ENCODE measurements at places on chromosomes 3 and 15. TPM values are rescaled to one million over a fixed set of nuclear protein-coding genes. Genes with fewer than 3 reads are reported as not detected.

Gene DPH3
- total RNA-seq: 12.6 TPM

Gene GOLGA8R
- total RNA-seq: 3.4 TPM

Gene GMNC
- not detected for total RNA-seq

Gene ACSBG1
- not detected for total RNA-seq

Gene FGF12
- total RNA-seq: not detected

Gene SLC2A2
- not detected for total RNA-seq

Gene ST8SIA2
- total RNA-seq: not detected

Gene TMEM42
- 13.0 TPM for total RNA-seq

Gene FILIP1L
- 0.25 TPM for total RNA-seq

Gene RYR3
- not detected for total RNA-seq

Gene ADAMTS9
- total RNA-seq: not detected

Gene ISLR
- not detected for total RNA-seq

Gene PPM1M
- total RNA-seq: 82.2 TPM

Gene GASK1A
- total RNA-seq: not detected

Gene TAMM41
- 26.6 TPM for total RNA-seq

Gene ARNT2
- total RNA-seq: not detected

Gene DLEC1
- total RNA-seq: 2.3 TPM

Gene SLC6A1
- not detected for total RNA-seq

Gene ANKRD63
- 0.17 TPM for total RNA-seq

Gene ROBO1
- 0.55 TPM for total RNA-seq

Gene CCK
- not detected for total RNA-seq

Gene SPRED1
- 0.29 TPM for total RNA-seq

Gene CCDC13
- total RNA-seq: 0.65 TPM

Gene DNAJA4
- total RNA-seq: 31.2 TPM

Gene GABRB3
- 0.12 TPM for total RNA-seq

Gene GXYLT2
- not detected for total RNA-seq

Gene COL6A6
- not detected for total RNA-seq

Gene ZNF80
- total RNA-seq: 0.10 TPM

Gene MAGEF1
- 6.1 TPM for total RNA-seq

Gene C3orf70
- not detected for total RNA-seq

Gene ATP2B2
- total RNA-seq: not detected

Gene SENP2
- total RNA-seq: 31.2 TPM

Gene GPR149
- total RNA-seq: not detected

Gene CMTM8
- 5.9 TPM for total RNA-seq

Gene MELTF
- 4.8 TPM for total RNA-seq

Gene SERPINI2
- not detected for total RNA-seq

Gene SI
- total RNA-seq: not detected

Gene CLDN18
- total RNA-seq: not detected

Gene FHIT
- 39.4 TPM for total RNA-seq

All from activated CD4-positive, alpha-beta T cell treated with anti-CD3 and anti-CD28 coated beads, Interleukin-2, amount 10 ng/mL, durations not matched to agents 7 days and 5 days (primary cell).